ENCODE measurements at places on chromosomes 16 and 17.

- DNase-seq, result no peak
Measured at GRCh38 chr16:17683281-17683680, 212.5 kb upstream of the XYLT1 start.

GRCh38 chr16:21628772-21629171 is 23.6 kb downstream of the IGSF6 start:
- DNase-seq, result no peak

- peak; percentile 17 for DNase-seq
Measured at GRCh38 chr16:53545433-53545832, 42.4 kb upstream of the AKTIP start.

GRCh38 chr17:47204722-47205418 is 4.3 kb upstream of the MYL4 start:
- DNase-seq, result no peak

- DNase-seq, result no peak
Measured at GRCh38 chr17:12133183-12133582, 112.5 kb downstream of the MAP2K4 start.

GRCh38 chr17:40958086-40958953 is 8.4 kb downstream of the KRT39 start:
- no peak for DNase-seq

GRCh38 chr16:64829678-64830077 is 292.2 kb downstream of the CDH11 start:
- DNase-seq, result no peak

DNA sequence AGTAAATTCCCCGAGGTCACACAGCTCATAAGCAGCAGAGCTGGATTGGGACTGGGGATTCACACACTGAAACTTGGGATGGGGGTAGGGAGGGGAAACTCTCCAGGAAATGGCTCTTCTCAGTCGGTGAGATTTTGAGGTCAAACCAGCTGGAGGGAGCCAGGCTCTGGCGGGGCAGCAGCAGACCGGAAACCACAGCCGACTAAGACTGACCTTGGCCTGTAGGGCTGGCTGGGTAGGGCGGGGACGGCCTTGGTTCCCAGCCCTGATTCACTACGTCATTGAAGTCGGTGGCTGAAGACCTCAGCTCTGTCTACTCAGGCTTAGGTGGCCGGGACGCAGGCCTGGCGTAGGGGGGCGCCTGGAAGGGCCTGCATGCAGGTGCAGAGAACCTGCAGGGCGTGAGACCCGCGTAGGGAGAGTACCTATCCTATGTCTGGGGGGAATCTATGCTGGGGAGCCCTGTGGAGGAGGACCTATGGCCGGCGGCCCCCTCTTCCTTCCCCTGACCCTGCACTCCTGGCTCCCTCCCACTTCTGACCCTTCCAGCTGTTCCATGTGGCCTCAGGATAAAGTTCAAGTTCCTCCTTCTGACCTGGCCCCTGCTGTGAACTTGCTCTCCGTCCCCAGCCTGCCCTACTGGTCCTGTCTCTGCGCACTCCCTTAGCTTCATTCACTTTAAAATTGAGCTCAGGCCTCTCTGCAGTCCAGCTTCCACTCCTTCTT is 11.9 kb upstream of the SLC4A1 start:
- no peak for DNase-seq

Measured in stimulated activated CD4-positive, alpha-beta T cell treated with anti-CD3 and anti-CD28 coated beads, Interleukin-4, amount 100 ng/mL, for 1 hour (primary cell).